ENCODE measurements at places on chromosomes 4 and X.
A peak's percentile ranks its signal among the peaks of the same experiment; 100 is the strongest.

- DNase-seq: no peak
Measured at GRCh38 chrX:127596882-127597281, 455.3 kb downstream of the ACTRT1 start.

DNA sequence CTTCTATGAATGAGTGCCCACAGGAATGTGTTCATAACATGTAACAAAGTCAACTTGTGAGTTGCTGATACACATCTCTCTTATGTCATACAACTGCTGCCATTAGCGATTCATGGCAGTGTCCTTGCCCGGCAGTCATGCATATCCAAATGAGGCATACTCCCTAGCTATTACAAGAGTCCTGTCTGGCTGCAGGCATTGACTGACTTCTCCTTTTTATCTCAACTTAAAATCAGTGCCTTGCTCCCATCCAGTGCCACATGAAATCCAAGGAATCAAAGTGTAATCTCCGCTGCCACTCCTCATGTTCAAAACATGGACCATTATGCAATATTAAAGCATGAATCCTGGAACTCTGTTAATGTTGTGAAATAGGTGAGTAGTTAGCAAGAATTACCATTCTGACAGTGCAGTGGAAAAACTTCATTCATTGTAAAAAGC, 348.9 kb upstream of the FTHL17 start:
- DNase-seq: no peak

- DNase-seq: no peak
Measured at GRCh38 chr4:1413687-1414479, 7.6 kb upstream of the NKX1-1 start.

DNA sequence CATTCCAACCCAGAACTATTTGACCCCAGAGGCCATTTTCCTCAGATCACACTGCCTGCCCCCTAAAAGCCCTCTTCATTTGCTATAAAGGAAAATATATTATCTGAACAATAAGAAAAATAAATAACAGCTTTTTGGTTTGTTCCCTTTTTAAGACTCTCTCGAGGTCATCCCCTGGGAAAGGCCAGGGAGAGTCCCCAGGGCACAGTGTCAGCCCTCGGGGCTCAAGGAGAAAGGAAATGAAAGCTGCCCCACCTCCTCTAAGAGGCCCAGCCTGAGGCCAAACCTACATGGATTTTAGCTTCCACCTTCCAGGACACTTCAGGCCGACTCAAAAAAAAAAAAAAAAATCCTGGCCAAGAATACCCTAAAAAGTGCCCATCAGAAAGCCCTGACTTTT, 97.6 kb downstream of the SH3KBP1 start:
- DNase-seq: no peak

DNA sequence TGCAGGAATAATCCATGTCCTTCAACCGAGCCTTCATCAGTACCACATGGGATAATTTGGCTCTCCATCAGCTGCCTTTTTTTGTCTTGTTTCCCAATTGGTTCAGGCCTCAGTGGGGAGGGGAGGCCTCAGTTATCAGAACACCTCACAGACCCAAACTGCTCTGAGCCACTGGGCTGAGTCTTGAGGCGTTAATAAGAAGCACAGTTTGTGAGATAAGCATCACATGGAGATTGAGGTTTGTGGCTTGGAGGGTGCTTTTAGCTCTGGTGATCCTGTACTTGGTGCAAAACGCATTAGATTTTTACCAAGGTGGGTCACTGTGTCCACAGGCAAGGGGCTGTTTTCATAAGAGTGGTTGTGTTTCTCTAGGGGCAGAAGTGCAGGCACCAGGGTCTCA, 82.8 kb upstream of the HPF1 start:
- DNase-seq: no peak

DNA sequence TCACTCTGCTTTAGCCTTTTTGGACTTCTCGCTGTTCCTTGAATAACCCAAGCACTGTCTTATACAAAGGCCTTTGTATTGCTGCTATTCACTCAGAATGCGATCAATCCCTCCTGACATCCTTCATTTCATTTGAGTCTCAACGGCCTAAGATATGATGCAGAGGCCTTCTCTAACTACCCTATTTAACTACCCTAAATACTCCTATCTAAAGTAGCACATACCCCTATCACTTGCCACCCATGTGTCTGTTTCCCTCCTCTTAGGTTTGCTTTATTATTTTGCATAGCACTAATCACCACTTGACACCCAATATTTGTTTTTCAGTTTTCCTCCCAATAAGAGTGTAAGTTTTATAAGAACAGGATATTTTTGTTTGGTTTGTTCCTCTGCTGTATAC, 42.3 kb upstream of the ACSL4 start:
- DNase-seq: no peak

- peak; percentile 52 for DNase-seq
Measured at GRCh38 chr4:45971108-45971507, 152.7 kb downstream of the GABRG1 start.

DNA sequence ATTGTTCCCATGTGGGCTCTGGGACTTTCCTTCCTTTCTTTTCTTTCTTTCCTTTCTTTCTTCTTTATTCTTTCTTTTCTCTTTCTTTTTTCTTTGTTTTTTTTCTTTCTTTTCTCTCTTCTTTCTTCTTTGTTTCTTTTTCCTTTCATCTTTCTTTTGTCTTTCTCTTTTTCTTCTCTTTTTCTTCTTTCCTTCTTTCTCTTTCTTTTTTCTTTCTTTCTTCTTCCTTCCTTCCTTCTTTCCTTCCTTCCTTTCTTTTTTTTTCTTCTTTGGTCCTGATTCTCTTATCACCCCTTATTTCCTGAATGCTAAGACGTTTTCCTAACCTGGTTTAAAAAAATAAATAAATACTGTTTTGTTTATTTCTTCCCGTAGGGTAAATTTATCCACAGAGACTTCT, 93.2 kb downstream of the CRLF2 start:
- DNase-seq: no peak

DNA sequence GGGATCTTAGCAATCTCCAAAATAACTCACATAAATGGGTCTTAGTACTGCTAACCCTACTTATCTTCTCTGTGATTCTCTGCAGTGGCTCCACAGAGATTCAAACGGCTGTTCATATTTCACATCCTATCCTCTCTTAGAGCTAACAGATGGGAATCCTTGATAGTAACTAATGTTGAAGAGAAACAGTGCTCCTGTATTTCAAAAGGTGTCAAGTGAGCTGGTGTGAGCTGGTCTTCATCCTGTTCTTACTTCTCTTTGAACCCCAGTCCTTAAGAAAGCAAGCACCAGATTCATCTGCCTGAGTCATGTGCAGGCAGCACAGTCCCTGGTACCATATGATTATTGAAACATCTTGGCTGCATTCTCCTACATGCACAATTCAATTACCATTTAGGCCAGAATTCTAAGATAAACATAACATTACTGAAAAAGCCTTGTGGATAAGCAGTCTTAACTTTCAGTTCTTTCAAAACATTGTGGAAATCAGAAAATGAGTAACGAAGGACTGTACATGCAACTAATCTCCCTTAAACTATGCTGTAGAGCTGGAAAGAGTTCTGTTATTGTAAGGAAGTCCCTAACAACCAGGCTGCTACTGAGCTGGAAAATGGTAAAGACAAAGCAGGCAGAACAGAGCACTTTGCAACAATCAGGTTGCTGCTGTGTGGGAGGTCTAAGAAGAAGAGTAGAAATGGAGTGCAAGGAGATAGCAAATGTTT, 153.1 kb downstream of the NPNT start:
- DNase-seq: no peak

DNA sequence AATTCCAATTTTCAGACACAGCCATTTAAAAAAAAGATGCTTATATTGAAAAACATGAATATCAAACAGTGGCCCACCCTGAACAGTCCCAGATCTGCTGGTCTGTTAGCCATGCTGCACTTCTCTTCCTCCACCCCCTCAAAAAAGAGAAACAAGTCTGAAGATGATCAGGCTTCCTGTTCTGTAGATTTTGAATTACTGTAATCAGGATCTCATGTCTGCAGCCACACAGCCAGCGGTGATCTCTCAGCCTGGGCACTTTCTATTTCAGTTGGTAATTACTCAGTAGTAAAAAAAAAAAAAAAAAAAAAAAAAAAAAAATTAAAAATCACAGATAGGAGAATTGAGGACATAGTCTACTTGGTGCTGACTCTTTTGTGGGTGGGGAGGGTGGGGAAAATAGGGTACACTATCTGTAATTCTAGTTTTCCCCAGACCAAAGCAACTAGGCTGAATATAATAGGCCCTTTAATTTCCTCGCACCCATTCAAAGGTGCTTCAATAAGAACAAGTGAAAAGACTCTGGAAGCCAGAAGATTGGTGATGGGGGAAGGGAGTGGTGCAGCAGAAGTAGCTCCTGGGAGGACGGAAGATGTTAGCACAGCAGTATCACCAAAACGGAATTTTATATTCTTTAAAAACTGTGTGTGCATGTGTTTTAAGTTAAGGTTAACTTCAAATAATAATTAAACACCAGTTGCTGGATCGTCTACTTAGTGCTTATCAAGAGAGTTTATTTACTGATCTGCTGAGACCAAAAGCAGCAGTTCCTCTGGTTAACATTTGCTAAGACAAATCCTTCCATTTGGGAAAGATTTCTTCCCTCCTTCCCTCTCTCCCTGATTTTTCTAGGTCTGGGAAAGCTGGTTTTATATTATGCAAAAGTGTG, 47.0 kb downstream of the SPRY1 start:
- no peak for DNase-seq

GRCh38 chr4:158966091-158966490, 136.8 kb upstream of the RAPGEF2 start:
- DNase-seq: no peak

DNA sequence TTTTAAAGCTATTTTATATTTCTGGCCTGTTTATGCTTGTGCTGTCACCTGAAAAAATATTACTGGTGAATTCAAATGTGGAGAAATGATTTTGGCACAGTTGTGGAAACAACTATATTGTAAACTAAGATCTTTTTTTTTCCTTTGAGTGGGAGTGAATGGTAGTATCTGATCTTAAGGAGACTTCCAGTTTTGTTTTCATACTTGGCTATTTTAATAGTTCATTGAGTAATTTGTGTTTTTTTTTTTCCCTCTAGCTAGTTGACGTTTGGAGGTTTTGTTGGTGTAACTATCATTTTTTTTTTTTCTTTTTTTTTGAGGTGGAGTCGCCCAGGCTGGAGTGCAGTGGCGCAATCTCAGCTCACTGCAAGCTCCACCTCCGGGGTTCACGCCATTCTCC, 10.5 kb downstream of the STAG2 start:
- no peak for DNase-seq

DNA sequence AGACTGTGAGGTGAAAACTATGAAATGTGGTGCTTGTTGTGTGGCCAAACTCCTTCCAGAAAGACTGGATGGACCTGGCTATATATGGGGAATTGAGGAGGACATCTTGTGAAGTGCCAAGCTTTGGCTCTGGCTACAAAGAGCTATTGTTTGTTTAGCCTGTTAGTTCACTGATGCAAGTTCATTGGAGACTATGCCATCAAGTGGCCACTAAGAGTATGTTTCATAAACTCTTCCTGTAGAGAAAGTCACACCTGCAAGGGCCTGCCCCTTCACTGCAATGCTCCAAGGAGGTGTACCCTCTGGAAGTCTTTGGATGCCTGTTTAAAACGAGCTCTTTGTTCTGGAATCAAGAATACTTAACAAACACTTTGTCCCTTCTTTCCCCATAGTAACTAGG, 382.0 kb downstream of the GABRG1 start:
- DNase-seq: peak; percentile 28

DNA sequence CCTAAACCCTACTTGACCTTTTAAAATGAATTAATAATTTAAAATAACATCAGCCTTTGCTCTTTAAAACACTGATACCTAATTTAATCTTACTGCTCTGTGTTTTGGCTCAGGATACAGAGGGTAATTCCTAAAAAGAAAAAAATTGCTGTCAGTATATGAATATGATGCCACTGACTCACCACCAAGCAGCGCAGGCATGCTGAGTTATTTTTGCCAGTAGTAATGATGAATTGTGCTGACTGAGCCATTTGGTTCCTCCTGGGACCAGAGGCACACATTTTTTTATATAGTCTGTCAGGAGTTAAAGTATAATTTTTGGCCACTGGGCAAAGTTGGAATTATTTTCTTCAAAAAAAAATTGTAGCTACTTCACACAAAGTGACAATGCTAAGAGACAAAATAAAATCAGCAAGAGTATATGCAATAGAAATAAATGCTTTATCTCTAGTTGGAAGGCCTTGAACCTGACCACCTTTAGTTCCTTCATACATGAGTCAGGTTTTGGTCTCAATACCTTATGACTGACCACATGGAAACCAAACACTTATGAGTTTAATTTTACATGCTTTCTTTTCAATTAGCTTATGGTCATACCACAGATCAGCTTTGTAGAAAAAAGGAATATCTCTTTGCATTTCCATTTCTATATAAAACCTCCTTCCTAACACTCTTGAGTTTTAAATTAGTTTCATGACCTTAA, 115.1 kb downstream of the PPP3CA start:
- peak; percentile 80 for DNase-seq

DNA sequence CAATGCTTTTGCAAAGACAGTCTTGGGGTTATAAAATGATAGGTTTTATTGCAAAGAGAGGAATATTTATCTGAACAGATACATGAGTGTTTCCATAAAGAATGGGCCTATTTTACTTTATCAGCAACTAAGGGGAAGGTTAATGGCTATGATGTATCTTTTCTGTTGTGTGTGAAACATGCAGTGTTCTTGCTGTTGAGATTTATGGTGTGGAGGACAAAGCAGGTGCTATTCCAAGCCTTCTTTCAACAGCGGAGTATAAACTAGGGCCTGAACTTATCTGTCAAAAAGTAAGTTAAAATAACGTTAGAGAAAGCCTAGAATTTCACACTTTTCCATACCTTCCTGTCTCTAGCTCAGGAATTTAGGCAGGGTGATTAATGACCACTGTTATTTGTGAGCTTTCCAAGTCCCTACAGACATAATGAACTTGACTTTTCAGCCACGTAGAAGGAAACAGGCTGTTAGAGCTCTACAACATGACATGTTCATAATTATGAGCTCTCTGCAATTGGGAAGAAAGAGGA, 411.4 kb downstream of the IL1RAPL1 start:
- no peak for DNase-seq

GRCh38 chr4:84050015-84050414, 449.1 kb downstream of the NKX6-1 start:
- peak; percentile 7 for DNase-seq

- no peak for DNase-seq
Measured at GRCh38 chr4:144808034-144808433, 162.1 kb downstream of the HHIP start.

- no peak for DNase-seq
Measured at GRCh38 chr4:3771164-3771809, 5.1 kb downstream of the ADRA2C start.

DNA sequence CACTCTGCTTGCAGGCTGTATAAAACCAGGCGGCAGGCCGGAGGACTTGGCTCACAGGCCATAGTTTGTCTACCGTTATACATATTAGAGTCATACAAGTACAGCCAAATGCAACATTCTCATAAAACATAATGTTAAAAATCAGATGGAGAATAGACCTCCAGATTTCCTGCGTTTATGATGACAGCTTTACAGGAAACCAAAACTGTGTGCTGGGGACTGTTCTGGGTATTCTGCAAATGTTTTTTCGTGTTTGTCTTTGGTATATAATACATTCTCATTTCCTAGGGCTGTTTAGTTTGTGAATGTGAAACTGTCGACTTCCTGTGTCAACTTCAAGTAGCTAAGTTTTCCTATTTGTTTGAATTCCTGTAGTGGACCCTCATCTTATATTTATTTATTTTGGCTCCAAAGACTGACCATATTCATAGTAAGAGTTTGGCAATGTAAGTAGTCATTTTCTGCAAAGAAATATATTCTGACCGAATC, 79.5 kb upstream of the FAM9C start:
- peak; percentile 36 for DNase-seq

All from HT1080 (cell line).